ENCODE measurements at places on chromosomes 7 and 10. TPM values are rescaled to one million over a fixed set of nuclear protein-coding genes. Genes with fewer than 3 reads are reported as not detected.
A peak's percentile ranks its signal among the peaks of the same experiment; 100 is the strongest.

DNA sequence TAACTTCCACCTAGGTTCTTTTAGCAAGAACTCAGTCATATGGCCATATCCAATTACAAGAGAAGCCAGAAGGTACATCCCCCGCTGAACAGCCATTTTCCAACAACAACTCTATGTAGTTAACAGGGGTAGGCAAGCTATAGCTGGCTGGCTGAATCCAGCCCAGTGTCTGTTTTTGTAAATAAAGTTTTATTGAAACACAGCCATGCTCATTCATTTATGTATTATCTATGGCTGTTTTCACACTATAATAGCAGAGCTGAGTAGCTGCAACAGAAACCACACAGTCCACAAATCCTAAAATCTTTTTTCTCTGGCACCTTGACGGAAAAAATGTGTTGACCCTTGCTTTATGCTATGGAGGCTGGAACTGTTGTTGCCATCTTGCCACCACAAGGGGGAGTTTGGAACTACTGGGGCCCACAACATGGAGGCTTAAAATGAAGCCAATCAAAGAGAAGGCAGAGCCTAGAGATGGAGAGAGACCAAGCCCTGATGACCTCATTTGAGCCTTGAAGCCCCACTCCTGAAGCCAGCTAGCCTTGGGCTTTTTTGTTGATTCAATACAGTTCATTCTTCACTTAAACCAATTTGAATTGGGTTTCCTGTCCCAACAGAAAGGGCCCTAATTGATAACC is 33.3 kb upstream of the XPNPEP1 start:
- peak; percentile 79 for DNase-seq

DNA sequence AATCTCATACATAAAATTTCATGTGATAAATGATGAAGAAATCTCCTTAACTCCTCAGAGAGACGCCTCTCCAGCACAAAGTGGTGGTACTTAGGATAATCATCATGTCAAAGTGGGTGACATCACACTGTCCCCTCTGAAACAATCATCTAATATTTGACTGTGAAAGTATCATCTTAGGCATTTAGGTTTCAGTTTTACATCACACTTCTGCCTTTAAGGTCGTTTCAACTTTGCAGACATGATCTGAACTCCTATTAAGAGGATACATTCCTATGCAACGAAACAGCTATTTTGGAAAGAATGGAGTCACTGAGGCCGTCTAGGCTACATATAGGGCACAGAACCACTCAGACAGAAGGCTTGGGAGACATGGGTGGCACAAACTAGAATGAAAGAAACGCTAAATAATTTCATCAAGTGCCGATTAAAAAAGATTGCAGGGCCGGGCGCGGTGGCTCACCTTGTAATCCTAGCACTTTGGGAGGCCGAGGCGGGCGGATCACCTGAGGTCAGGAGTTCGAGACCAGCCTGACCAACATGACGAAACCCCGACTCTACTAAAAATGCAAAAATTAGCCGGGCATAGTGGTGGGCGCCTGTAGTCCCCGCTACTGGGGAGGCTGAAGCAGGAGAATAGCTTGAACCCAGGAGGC is 2.0 kb downstream of the VOPP1 start:
- no peak for DNase-seq

DNA sequence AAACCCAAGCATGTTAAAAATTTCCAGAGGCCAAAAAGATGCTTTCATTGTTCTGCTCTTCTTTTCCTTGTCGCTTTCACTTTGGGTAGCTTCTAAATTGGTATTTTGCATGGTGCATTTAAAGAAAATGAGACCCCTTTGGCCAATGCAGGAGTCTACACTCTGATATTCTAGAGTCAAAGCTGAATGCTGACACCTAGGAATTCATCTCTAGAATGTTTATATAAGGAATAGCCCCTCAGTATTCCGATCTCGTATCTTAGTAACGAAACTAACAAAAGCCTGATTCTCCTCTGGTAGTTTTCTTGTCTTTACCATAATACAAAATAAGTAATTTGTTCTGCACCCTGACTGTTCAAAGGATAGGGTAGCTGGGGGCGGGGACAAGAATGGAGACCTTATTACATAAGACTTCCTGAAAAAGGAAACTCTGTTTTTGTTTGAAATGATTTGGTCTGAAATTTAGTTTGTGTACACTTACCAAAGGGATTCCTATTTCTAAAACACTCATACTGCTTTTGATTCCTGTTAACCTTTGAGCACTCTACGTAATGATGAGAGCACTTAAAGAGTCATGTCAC is 17.1 kb downstream of the IKZF1 start:
- DNase-seq, result no peak

GRCh38 chr10:131891929-131892805 is 8.6 kb upstream of the PPP2R2D start:
- peak; percentile 48 for DNase-seq

DNA sequence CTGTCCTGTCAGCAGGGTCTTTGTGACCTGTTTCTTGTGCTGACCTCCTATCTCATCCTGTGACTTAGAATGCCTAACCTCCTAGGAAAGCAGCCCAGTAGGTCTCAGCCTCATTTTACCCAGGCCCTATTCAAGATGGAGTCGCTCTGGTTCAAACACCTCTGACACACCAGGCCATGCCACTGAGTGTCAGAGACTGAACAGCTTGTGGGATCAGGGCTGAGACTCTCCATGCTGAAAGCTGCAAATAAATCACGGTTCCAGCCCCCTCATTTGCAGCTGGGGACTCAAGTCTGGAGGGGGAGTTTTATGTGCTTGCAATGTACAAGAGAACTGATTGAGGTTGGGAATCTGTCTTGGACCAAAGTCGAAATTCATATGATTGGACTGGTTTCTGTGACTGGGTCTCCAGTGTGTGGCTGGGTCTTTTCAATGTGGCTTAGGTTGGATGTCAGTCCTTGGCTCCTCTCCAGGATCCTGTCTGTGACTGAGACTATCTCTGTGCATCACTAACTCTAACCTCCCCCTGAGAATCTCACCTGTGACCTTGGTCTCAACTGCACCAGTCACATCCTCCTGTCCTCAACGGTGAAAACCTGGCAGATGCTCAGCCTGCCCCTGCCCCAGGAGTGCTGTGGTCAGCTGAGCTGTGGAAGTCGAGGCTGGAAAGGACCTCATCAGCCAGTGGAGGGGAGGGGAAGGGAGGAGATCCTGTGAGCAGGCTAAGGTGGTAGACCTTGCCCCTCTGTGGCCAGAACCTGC is 11.7 kb downstream of the PRF1 start:
- DNase-seq, result no peak

GRCh38 chr10:48786606-48787282 is 102.1 kb downstream of the WDFY4 start:
- DNase-seq, result no peak

DNA sequence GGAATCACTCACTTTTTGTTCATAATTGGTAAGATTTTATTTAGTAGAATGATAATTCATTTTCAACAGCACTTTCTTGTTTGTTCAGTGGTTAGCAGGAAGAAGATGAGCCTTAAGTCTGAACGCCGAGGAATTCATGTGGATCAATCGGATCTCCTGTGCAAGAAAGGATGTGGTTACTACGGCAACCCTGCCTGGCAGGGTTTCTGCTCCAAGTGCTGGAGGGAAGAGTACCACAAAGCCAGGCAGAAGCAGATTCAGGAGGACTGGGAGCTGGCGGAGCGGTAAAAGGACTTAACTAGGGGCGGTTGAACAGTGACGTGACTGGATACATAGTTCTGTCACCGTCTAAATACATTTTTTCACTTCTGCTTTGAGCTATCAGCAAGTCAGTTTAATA is 31.3 kb downstream of the RABGEF1 start:
- DNase-seq, result no peak

DNA sequence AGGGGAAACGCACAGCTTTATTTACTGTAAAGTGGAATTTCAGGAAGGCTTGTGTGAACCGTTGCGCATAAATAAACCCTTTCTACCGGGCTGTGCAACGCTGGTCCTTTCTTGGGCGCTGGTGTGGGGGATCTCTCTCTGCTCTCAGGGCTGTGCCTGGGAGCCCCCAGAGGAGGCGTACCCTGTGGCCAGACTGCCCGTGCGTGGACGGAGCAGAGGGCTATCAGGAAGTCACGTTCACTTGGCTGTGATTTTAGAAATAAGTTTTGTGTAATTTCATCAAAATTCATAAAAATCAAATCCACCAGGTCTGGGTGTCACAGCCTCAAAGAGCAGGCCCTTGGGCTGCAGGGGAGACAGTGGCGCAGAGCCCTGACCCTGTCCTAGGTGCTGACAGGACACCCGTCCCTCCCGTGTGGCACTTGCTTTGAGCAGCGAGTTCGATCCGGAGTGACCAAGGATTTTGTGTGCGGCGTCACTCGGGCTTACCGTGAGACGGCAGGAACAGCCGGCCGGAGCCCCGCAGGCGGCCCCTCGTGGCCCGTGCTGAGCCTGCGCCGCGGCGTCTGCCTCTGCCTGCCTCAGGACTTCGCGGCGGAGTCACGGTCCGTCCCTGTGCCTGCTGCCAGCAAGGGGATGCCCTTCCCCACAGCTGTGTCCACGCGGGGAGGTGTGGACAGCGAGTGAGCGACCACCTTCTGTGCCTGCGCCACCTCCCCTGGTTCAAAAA is 20.2 kb downstream of the GET4 start:
- DNase-seq, result no peak

DNA sequence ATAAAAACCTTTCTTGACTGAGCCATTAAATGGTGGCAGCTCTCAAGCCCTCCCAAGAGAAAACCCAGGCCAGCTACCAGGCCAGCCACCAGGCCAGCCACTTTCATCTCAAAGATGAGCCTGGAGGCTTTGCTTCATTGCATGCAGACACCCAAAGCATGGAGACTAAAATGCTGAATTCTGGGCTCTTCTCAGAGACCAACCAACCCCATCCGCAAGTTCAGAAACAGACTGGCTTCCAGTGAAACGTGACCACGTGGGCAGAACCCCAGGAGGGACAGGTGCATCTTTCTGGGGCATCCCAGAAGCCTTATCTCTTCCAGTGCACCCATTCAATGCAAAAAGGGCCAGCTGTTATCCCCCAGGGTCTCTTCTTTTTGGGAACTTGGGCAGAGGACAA is 20.9 kb downstream of the CHST15 start:
- DNase-seq, result no peak

DNA sequence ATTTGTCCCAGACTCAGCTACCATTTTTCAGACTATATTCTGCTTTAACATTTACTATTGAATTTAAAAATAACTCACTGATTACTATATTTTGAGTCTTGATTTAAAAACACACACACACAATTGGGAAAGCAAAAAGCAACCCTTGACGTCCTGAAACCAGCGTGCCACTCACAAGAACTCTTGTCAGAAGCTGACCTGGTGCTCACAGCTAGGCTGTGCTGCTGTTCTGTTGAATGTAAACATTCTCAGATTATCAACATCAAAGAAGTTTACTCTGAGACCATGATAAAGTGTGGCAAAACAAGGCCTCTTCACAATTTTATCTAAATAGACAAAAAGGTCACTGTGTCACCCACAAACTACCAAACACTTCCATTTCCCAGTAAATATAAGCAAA is 62.6 kb upstream of the CACNA2D1 start:
- DNase-seq, result no peak

- no peak for DNase-seq
These were observed 935.6 kb downstream of the GRID1 start for GRCh38 chr10:85430991-85431390.

DNA sequence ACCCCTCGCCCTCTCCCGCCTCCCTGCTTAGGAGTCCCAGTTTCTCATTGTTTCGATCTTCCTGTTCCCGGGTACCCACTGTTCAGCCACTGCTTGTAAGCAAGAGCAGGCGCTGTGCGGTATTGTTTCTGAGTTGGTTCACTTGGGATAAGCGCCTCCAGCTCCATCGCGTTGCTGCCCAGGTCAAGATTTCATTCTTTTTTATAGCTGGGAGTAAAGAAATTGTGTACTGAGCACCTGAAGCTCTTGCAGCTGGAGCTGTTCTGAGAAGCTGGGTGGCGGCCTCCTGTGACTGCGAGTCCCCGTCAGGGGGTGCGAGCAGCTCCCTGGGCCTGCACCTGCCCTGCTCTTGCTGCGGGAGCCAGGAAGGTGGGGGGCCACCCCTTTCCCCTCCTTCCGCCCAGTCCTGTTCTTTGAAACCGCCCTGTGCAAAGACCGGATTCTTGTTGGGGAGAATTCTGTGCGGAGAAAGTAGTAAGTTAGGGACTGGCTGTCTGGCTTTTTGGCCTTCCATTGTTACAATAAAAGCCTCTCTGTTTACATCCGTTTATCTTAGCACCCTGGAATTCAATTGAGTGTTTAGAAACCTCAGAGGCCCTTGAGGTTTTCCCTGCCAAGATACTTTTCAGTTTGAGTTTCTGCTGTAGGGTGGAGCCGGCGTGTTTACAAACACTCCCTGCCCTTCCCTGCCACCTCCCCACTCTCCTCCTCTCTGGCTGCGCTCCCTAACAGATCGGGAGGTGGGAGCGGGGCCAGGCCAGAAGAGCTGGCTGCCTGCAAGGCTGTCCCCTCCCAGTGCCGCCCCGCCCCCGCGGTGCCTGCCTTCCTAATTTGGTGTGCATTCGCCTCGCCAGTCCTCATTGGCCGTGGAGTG is 30.8 kb upstream of the AP5Z1 start:
- DNase-seq, result peak; percentile 100

DNA sequence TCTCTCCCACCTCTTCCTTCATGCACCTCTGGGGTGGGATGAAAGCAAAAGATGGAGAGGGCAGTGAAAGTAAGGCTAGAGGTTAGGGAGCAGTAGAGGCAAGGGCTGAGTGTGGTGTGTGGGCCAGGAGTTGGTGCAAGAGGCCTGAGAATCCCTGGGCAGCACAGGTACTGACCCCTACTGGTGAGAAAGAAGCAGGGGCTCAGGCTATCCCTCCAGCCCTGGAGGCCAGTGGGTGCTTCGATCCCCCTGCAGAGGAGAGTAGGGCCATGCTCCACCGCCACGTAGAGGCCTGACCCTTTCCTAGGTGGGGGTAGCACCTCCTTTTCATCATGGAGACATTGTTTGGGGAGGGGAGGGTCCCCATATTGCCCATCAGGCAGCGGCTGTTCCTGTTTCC is 9.8 kb downstream of the CDHR1 start:
- peak; percentile 77 for DNase-seq

The SEMA3A gene
- 72.8 TPM for total RNA-seq

The SPDYE1 gene
- not detected for total RNA-seq

The CDHR1 gene
- 4.1 TPM for total RNA-seq

- DNase-seq, result peak; percentile 80
These were observed 56.5 kb downstream of the RBM17 start for GRCh38 chr10:6145166-6145987.

DNA sequence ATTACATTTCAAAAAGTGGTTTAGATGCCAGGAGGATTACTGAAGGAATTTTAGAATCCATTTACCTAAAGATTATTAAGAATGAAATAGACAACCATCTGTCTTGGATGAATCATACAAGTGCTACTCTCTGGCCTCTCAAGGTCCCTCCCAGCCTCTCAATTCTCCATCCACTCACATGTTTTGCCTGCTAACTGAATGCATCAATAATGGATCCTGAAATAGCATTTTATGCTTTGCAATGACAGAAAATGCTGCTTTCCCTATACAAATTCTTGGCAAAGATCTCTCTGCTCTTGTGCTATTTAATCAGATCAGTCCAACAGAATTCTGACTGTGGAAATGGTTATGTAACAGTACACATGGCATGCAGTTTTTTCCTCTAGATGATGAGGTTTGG is 68.1 kb downstream of the HBP1 start:
- no peak for DNase-seq

The HOXA5 gene
- total RNA-seq, result not detected

The VIM gene
- total RNA-seq, result 188 TPM
